ENCODE measurements at places on chromosomes 7 and 10.

DNA sequence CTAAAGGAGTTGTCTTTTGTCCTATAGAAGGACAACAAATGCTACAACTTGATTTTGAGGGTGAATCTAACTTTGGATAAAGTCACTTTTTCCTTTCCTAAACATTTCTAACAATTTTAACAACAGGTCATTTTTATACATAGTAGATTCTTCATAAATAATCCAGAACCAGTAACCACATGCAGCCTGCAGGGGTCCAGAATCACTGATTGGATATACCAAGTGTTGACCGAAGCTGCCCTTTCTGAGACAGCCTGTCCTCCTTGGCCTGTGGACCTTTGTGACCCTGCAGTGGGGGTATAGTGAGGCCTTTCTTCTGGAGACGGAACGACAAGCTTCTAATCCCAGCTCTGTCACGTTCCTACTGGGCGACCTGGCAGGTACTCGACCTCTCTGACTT is 34.8 kb upstream of the LAMB4 start:
- DNase-seq, result no peak

DNA sequence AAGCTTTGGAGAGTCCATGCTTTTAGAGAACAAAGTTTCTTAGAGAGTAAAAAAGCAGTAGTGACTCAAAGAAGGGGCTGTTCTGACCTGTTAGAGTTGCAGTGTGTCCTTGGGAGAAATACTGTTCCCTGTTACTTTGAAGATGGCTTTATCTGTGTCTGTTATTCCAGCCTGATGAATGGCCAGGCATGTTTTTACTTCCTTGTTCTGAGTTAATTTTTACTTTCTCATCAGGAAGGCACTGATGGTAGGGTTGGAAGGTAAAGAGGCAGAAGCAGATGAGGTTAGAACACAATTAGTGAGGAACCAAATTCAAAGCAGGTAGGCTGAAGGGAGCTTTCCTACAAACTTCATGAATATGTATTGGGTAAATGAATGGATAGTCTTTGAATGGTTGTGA is 138.5 kb upstream of the PRKCQ start:
- no peak for DNase-seq

GRCh38 chr7:101817471-101818286 is at the start of gene CUX1:
CUX1 (plus strand) TSS chr7:101817626; CDS start chr7:101817640, 14 bp downstream.
- no peak for DNase-seq

- DNase-seq, result no peak
These were observed 483.9 kb upstream of the MKI67 start for GRCh38 chr10:128610113-128610512.

DNA sequence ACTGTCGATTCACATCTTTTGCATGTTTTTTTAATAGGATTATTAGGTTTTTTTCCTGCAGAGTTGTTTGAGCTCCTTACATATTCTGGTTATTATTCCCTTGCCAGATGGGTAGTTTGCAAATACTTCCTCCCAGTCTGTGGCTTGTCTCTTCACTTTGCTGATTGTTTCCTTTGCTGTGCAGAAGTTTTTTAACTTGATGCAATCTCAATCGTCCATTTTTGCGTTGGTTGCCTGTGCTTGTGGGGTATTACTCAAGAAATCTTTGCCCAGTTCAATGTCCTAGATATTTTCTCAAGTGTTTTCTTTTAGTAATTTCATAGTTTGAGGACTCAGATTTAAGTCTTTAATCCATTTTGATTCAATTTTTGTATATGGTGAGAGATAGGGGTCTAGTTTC is 95.4 kb downstream of the TBXAS1 start:
- DNase-seq, result no peak

- DNase-seq, result no peak
These were observed 42.0 kb downstream of the SHH start for GRCh38 chr7:155770241-155770640.

DNA sequence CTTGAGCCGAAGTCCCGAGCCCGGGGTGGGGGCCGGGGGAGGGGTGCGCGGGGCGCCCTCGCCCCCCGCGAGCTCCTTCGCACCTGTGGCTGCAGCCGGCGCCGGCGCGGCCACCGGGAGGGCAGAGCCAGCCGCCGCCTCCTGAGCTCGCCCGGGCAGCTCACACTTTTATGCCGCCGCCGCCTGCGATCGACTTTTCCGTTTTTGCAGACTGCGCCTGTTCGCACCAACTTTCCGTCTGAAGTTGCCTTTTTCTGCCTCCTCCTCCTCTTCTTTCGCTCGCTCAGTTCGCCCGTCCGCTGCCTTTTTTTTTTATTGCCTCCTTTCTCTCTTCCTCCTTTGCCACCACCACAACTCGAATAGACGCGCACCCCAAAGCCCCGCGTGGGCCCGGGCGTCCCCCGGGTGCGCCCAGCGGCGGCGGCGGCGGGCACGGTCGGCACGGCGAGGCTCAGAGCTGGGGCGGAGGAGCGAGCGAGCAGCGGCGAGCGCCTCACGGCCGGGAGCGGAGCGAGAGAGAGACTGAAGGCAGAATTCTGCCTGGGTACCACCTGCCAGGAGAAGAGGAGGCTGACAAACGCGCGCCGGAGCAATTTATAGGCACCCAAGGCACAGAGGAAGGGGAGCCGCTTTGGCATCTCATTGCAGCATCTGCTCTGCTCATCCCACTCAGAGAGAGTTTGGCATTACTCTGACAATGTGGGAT is at the start of gene C1QL3:
C1QL3 (minus strand) TSS at position 569 of the 706 bp plus-strand sequence. CDS start 814 bp downstream, outside the sequence.
- no peak for DNase-seq

DNA sequence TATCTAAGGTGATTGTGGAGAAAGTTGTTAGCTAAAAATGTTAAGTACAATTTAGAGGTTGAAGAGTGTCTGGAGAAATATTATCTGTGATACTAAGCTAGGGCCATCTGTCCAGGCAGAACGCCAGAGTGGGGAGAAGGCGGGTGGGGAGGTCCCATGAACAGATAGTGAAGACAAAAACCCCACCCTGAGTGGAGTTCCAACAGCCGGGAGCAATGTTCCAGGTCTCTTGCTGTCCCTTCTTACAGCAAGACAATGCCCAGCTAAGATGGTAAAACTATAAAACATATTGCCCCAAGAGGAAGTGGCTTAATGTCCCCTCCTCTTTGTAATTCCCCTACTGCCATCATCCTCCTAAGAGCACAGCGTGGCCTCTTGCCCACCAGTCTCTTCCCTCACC is 10.4 kb upstream of the IL15RA start:
- DNase-seq, result no peak

GRCh38 chr7:30159163-30159562 is 24.4 kb downstream of the MTURN start:
- DNase-seq, result no peak

- no peak for DNase-seq
These were observed 100.1 kb downstream of the LSMEM1 start for GRCh38 chr7:112580717-112581435.

- DNase-seq, result no peak
These were observed 172.8 kb downstream of the TAX1BP1 start for GRCh38 chr7:27912751-27913150.

DNA sequence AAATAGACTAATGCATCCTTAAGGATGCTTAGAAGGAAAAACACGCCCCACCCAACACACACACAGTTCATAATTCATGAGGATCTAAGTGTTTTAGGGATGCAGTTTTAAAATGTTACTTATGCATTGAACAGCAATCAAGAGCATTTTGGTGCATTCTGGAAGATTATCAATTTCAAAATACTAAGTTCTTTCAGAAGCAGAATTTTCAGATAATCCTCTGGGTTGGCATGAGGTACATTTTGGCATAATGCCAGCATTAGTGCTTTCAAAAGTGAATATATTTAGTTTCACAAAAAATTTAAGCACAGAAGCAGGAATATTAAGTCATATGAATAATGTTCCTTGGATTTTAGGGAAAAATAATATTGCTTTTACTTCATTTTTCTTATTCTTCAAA is 937.1 kb downstream of the REEP3 start:
- no peak for DNase-seq

- DNase-seq, result no peak
These were observed 34.1 kb downstream of the KCNMA1 start for GRCh38 chr10:77603534-77603927.

- no peak for DNase-seq
These were observed 60.3 kb upstream of the C1GALT1 start for GRCh38 chr7:7122033-7122478.

- no peak for DNase-seq
These were observed 34.6 kb upstream of the DAGLB start for GRCh38 chr7:6482307-6482706.

DNA sequence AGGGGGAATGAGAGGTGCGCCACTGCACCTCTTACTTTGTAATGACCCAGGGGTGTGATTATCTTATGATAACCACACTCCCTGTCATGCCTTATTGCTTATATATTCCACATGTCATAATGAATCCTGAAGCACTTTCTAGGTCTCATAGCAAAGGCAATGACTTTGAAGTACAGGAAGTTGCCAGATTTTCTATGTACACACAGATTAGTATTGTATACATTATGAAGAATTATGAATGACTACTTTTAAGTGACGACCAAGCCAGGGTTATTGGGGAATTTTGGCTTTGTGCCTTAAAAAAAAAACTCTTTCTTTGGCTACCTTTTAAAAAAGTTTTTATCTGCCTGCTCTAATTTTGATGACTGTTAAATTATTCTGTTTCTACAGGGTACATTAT is 269.6 kb downstream of the MDFIC start:
- no peak for DNase-seq

DNA sequence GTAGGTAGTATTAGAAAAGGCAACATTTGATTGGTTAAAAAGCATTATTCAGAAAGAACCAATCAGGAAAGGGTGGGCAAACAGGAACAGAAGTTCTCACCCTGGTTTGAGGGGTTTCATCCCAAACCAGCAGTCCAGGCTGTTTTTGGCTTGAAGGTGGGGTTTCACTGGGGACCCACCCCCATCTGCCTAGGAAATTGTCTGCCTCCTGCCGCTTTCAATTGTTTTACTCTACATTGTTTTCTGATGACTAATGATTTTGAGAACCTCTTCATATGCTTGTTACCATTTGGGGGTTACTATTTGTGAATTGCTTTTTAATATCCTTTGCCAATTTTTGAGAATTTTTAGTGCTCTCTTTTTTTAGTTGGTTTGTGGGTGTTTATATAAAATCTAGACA is 3.3 kb upstream of the PCBD1 start:
- no peak for DNase-seq

DNA sequence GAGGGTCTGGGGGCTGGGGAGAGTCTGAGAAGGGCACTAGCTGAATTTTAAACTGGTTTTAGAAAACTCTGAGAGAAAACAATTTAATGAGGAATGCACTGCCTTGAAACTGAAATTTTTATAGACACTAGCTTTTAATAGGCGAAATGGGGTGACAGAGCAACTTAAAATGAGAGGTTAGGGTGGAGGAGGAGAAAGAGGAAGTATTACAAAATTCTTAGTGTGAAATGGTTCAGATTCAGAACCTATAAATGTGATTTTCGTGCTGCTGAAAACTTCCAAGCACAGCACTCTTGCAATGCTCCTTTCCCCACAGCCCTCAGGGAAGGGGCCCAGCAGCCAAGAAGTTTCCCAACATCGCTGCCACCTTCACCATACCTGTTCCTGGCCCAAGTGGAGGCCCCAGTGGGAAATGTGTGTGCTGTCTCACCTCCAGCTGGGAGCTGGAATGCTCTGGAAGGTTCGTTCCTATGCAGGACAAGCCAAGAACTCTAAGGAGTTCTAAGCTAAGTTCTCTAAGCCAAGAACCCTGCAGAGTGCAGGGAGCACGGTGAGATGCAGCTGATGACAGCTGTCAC is 60.0 kb downstream of the ATXN7L1 start:
- no peak for DNase-seq

- DNase-seq, result no peak
These were observed 265.1 kb downstream of the PARD3 start for GRCh38 chr10:34549953-34550352.

DNA sequence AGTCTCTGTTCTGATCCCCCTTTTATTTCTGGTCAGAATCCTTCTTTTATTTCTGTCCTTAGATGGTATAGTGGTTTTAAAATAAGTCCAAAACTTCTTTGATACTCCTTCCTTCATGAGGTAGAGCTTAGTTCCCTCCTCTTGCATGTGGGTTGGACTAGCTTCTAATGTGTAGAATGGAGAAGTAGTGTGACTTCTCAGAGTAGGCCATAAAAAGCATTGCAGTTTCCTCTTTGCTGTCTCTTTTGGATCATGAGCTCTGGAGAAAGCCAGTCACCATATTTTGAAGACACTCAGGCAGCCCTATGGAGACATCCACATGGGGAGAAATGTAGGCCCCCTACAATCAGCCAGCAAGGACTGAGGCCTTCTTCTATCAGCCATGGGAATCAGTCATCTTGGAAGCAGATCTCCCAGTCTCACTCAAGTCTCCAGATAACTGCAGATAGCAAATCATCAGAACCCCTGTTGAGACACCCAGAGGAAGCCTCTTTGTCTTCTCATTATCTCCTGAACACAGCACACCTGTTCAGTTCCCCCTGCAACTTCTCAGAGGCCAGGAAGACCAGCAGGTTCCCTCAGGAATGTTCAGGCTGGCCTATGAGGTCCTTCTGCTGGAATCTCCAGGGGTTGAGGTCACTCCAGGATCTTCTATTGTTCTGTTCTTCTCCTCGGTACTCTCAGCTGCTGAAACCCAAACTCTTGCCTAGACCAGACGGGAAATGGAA is 511.9 kb upstream of the ZMIZ1 start:
- no peak for DNase-seq

DNA sequence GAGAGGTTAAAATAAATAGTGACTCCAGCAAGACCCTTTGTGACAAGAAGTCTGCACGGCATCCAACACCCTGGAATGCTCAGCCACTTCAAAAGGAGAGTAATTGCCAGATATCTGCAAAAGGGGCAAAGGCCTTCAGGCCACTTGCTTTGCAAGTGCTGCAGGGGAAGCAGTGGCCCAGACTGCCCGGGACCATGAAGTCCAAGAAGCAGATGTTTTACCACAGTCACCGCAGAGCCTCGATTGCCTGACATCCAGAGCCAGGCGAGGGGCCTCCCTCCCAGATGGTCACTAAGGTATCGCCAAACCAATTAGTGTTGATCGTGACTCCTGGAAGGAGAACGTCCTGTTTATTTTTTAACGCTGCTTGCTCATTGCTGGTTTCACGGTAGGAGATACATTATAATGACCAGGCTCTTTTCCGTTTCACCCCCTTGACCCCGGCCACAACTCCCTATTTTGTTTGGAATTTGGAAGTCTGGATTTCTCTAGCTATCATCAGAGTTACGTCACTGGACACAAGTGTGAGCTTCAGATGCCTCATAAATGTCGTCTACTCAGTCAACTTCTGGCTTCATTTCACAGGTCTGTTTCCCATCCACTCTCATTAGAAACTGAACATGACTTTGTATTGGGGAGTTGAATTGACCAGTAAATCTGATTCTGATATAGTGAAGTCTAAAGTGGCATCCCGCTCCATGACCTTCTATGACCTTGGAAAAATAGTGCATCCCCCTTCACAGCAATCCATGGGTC is 276.2 kb downstream of the WDR11 start:
- no peak for DNase-seq

GRCh38 chr10:52020702-52021101 is 293.4 kb upstream of the DKK1 start:
- no peak for DNase-seq

Data from stimulated activated CD8-positive, alpha-beta memory T cell treated with anti-CD3 and anti-CD28 coated beads, Interleukin-2, amount 100 ng/mL, for 1 hour (primary cell).